Activated CD4-positive, alpha-beta T cell treated with anti-CD3 and anti-CD28 coated beads for 1 hour (primary cell): ENCODE measurements at places on chromosomes 5 and 9.

- DNase-seq, result no peak
These were observed 19.0 kb downstream of the PTCH1 start for GRCh38 chr9:95497772-95498171.

DNA sequence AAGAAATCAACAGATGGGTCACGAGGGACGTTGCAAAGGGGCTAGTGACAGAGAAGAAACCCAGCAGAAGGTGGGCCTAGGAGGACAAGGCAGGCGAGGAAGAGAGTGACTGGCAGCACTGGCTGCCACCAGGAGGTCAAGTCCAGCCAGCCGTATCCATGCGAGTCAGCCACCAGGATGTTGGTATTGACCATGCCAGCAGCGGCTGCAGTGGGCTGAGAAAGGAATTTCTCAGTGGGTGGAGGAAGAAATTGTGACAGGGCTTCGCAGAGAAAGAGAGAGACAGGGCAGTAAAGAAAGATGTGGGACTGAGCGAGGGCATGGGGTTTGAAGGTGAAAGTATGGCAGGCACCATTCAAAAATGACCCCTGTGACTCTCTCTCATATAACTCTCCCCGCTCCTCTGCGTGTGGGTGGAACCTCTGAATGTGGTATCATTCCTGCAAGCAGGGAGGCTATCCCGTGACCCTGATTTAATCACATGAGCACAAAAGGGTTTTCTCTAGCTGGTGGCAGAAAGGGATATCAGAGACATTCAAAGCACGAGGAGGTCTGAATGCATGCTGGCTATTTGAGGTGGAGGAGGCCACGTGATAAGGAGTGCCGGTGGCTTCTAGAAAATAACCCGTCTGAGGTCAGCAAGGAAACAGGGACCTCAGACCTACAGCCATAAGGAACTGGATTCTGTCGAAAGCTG, 45.4 kb upstream of the FBXW11 start:
- no peak for DNase-seq

DNA sequence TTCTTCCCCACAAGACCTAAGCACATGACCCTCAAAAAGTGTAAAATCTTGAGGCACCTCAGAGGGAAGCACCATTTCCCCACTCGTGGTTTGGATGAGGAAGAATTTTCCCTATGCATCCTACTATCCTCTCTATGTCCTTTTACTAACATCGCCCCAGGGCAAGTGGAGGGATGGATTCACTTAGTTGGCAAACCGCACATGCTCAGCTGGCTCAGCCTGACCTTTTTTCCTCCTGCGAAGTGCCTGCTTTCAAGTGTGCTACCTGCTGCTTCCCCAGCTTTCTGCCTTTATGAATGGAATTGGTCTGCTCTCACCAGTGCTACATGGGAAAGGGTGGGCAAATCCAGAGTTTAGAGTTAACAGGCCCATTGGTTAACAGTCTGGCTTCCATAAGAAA, 56.6 kb upstream of the IFNK start:
- no peak for DNase-seq

- DNase-seq, result no peak
These were observed 149.8 kb downstream of the MLLT3 start for GRCh38 chr9:20472342-20473045.

- DNase-seq, result no peak
These were observed 3.8 kb downstream of the BARHL1 start for GRCh38 chr9:132585954-132586829.

DNA sequence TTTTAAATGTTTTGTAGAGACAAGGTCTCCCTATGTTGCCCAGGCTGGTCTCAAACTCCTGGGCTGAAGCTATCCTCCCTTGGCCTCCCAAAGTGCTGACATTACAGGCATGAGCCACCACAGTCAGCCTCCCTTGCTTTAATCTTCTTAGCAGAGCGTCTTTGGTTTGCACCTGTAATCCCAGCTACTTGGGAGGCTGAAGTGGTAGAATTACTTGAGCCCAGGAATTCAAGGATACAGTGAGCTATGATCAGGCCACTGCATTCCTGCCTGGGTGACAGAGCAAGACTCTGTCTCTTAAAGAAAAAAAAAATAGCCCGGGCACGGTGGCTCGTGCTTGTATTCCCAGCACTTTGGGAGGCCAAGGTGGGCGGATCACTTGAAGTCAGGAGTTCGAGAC, 27.8 kb downstream of the UBE2D2 start:
- DNase-seq, result no peak

- DNase-seq, result no peak
These were observed 46.4 kb upstream of the RASEF start for GRCh38 chr9:83109296-83109695.
